ENCODE measurements at places on chromosomes 7 and 10. TPM values are rescaled to one million over a fixed set of nuclear protein-coding genes. Genes with fewer than 3 reads are reported as not detected.

GRCh38 chr10:116610443-116611152 lies 10.2 kb upstream of the PNLIPRP2 start:
- no peak for DNase-seq
- H3K4me1 ChIP-seq, result no peaks in the 10 kb centered on the region
- H3K36me3 ChIP-seq, result no peaks in the 10 kb centered on the region
- peaks cover 9% of the 10 kb centered on the region for H3K27me3 ChIP-seq

GRCh38 chr10:114472877-114473253 lies 68.6 kb upstream of the AFAP1L2 start:
- H3K36me3 ChIP-seq, result peaks cover 15% of the 10 kb centered on the region
- DNase-seq, result no peak
- H3K27ac ChIP-seq, result no peak overlapping the region
- H3K27me3 ChIP-seq, result no peaks in the 10 kb centered on the region
- no peak overlapping the region for H3K4me3 ChIP-seq

- no peak overlapping the region for H3K4me3 ChIP-seq
- no peaks in the 10 kb centered on the region for H3K36me3 ChIP-seq
- H3K27me3 ChIP-seq, result no peaks in the 10 kb centered on the region
- H3K4me1 ChIP-seq, result no peaks in the 10 kb centered on the region
These were observed 27.7 kb upstream of the CSGALNACT2 start for GRCh38 chr10:43110338-43111071.

The PRLHR gene
- 2.6 TPM for total RNA-seq

DNA sequence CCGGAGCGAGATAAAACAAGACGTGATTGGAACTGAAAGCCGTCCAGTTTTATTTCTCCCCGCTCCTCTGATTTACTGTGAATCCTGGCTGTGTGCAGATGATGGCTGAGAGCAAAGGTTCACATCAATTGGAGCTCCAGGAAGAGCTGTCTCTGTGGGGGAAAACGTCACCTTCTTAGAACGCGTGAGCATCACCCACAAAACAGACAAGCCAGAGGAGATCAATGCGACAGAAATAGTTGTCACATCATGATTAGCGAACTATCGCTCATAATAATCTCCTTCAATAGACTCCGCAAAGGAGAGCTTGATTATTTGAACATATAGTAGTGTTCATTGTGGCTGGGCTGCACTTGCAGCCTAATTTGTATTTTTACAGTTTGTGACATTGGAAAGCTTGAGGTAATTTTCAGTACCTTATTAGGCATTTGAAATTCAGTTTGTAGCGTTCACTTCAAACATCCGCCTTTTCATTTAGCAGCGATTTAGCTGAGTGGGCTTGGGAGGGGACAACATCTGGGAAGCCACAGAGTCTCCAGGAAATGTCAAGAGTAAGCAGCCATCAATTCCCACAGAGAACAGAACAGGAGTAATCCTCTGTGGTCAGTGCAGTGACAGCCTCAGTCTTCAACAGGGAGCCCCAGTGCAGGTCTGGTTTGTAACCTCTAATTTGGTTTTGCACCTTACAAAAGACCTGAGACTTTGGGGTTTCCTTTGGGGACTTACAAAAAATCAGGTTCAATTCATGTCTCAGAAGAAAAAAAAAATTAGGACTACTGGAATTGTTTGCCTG lies 276.8 kb upstream of the PFKP start:
- peaks cover 31% of the 10 kb centered on the region for H3K27me3 ChIP-seq
- no peak for DNase-seq
- no peak overlapping the region for H3K27ac ChIP-seq
- H3K36me3 ChIP-seq, result no peaks in the 10 kb centered on the region
- H3K4me3 ChIP-seq, result no peak overlapping the region
- H3K4me1 ChIP-seq, result no peaks in the 10 kb centered on the region
